ENCODE measurements at places on chromosomes 16 and 17.

GRCh38 chr17:17150448-17150800 is 55.7 kb downstream of the PLD6 start:
- no peak for DNase-seq

DNA sequence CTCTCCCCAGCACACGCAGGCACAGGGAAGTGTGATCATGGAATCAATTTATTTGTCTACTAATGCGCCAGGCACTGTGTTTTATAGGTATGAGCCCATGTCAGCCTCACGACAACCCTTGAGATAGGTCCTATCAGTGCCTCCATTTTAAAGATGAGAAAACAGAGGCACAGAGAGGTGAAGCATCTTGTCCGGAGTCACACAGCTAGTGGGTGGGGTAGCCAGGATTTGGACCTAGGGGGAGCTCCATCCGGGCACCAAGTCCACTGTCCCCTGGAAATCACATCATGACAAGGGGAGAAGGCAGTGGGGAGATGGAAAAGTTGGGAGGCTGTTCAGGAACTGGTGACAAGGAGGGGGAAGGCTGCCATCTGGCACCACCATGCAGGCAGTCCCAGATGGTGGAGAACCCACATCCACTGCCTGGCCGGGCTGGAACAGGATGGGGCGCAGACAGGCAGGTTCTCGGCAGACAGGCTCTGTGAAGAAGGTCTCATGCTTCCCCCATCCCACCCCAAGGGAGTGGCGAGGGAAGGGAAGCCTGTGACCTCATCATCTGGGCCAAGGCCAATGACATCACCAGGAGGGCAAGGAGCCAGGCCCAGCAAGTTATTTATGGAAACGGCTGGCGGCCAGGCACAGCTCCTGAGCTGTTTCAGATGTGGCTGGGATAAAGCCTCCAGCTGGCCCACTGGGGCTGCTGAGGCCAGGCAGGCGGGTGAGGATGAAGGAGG is 126.0 kb upstream of the SDK2 start:
- DNase-seq, result no peak

DNA sequence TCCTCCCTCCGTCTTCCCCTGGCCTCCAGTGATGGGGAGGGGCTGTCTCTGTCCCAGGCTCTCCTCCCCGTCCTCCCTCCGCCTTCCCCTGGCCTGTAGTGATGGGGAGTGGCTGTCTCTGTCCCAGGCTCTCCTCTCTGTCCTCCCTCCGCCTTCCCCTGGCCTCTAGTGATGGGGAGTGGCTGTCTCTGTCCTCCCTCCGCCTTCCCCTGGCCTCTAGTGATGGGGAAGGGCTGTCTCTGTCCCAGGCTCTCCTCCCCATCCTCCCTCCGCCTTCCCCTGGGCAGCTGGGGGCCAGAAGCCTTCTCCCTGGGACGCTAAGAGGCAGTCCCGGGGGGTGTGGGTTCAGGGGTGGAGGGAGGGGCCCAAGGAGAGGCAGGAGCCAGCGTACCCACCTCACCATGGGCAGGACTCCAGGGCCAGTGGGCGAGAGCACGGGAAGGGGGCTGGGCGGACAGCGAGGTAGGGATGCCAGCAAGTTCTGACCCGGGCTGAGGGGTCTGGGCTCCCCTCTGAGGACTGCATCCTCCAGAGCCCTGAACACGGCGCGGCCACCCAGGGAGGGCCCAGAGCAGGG is 14.8 kb downstream of the UTS2R start:
- no peak for DNase-seq

DNA sequence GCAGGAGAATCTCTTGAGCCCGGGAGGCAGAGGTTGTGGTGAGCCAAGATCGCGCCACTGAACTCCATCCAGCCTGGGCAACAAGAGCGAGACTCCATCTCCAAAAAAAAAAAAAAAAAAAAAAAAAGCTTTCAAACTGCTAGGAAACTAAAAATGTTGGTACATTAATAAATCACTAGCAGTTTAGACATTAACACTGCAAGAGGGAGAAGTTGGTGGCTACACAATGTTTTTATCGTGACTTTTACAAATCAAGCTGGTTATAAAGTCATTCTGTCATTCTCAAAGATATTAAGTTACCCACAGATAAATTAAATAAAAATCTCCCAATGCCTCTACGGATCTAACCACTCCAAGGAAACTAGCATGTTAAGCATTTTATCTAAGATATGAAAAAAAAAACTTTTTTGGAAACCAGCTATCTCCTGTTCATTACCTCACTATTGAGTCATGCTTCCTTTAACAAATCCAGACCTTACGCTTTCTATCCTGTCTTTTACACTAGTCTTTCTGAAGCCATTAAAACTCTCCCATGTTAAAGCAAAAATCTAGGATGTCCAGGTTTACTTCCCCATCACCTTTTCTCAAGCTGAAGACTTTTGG is 85.9 kb upstream of the SMURF2 start:
- DNase-seq, result no peak
